ENCODE measurements at places on chromosomes 4 and X.

GRCh38 chr4:154722262-154722661 is 21.5 kb upstream of the LRAT start:
- no peak for DNase-seq

DNA sequence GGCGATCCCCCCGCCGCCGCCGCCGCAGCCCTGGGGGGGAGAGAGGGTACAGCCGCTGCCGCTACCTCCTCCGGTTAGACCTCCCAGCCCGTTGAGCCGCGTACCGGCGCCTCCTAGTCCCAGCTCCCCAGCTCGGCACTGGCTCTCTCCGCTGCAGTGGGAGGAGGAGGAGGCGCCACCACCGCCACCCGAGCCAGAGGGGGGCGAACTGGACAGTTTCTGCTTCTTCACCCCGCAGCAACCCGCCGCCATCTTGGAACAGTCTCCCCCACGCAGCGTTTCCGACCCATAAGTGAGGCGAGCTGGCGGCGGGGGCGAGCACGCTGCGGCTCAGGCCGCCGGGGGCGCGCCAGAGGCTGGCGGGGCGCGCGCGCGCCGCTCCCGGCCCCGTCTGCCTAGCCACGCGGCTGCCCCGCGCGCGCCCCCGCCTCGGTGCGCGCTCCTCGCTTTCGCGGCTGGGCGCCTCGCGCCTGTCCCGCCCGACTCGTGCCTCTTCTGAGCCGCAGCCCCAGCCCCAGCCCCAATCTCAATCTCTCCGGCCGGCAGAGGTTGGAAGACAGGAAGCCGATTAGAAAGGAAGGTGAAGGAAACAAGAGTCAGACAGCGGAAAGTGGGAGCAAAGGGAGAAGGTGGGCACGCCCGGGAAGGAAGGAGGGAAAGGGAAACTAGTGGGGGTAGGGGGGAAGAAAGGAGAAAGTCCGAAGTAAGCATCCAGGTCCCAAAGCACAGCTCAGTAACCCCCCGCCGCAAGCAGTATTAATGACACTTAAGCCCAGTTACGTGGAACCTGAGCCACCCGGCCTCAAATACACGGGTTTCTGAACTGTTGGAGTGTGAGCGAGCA is at the start of gene AMMECR1:
Gene AMMECR1, minus strand, starts transcription at position 266 of the 844 bp plus-strand sequence. Its CDS starts 14 bp downstream, at position 252.
- DNase-seq, result peak; percentile 78

DNA sequence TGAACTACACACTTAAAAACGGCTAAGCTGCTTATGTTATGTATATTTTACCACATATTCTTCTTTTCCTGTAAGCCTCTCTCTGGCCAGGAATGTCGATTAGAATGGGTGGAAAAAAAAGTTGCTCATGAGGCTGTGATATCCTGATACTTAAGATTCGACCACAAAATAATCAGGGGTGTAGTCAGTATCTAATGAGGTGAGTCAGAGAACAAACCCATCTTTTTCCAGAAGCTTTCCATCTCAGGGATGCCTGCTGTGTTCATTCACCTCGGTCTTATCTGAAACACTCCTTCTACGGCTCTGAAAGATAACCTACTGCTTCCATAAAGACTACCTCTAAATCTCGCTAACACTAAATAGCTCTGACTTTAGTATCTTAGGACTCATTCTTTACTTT is 142.7 kb upstream of the MAP3K15 start:
- DNase-seq, result peak; percentile 34

DNA sequence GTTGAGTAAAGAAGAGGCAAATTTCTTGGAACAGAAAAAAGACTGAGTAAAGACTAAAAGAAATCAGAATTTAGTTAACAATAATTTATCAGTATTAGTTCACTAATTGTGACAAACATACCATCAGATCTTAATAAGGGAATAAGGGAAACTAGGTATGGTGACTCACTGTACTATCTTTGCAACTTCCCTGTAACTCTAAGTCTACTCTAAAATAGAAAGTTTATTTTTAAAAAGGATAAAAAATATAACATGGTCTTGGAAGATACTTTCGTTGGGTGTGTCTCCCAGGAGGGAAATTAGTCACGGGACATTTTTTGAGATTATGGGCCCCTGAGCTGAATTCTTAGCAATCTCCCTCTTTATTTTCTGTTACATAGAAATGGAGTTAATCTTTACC is 97.3 kb downstream of the EMCN start:
- DNase-seq, result no peak

DNA sequence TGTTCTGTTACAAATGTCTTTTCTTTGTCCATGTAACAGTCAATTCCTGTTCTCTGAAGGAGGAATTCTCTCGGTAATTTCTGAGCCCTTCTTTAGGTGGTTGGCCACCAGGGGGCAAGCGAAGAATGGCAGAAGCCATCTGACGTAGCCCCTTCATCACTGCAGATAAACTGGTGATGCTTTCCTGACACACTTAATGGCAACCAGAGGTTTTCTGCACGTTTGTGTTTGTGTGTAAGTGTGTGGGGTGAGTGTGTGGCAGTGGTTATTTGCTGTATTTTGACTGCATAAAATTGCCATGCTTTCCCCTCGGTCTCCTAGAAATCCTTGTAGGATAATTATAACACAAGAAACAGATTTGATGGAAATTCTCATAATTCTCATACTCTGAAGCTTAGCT is 64.8 kb upstream of the STOX2 start:
- peak; percentile 61 for DNase-seq

- DNase-seq, result no peak
These were observed 34.2 kb upstream of the TBC1D14 start for GRCh38 chr4:6875431-6875831.

DNA sequence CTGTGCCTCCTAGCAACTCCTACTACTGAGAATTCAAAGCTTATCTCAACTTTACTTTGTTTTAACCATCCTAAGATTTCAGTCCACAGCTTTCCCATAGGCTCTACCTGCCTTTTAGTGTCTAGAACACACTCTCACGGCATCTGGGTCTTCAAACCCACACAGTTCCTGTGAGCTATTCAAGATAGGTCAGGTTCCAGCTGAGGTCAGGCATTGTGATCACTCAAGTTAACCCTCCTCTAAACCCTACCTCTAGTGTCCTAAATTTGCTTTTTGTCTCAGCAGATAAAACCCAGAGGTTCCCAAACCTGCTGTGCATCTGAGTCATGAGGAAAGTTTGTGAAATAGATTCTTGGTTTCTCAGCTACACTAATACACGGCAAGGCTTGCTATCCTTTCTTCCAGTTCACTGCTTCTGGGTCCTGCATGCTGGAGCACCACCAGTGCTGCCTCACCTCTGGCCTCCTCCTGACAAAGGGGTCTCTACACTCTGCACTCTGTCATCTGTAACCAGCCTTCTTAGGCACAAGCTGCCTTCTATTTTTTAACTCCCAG is 324.6 kb upstream of the MAGEB2 start:
- no peak for DNase-seq

DNA sequence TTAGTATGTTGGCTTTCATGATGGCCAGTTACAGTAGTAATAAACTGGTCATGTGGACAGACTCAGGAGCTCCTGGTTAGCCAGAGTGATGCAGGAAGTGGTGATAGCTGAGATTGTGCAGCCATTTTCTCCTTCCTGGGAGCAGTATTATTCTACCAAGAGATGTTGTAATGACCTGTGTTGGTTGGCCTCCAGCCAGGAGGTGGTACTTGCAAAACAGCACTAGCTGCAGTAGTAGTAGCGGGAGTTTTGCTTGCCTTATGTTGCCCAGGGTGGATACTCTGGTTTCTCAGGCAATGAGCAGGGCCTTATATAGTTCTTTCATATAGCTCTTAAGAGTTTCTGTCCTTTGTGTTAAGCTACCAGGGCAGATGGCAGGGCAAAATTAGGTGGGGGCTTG is 998.8 kb downstream of the GLUD2 start:
- peak; percentile 6 for DNase-seq

- no peak for DNase-seq
These were observed 38.9 kb upstream of the TMPRSS11D start for GRCh38 chr4:67922697-67923096.

DNA sequence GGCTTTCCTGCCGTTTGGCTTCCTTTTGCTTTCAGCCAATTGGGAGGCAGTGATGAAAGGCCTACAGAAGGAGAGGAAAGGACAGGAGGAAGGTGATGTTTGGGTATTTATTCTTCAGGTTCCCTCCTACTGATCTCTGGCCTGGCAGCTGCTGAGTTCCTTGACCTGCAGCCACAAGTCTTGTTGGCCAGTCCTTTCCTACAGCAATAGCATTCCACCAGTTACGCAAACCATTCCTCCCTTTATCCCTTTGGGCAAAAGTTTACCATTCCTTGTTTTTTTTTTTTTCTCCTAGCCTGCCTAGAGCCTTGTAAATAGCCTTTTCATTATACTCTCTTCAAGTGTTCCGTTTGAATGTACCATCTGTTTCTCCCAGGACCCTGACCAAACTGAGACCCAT is 198.1 kb upstream of the FTHL17 start:
- no peak for DNase-seq

DNA sequence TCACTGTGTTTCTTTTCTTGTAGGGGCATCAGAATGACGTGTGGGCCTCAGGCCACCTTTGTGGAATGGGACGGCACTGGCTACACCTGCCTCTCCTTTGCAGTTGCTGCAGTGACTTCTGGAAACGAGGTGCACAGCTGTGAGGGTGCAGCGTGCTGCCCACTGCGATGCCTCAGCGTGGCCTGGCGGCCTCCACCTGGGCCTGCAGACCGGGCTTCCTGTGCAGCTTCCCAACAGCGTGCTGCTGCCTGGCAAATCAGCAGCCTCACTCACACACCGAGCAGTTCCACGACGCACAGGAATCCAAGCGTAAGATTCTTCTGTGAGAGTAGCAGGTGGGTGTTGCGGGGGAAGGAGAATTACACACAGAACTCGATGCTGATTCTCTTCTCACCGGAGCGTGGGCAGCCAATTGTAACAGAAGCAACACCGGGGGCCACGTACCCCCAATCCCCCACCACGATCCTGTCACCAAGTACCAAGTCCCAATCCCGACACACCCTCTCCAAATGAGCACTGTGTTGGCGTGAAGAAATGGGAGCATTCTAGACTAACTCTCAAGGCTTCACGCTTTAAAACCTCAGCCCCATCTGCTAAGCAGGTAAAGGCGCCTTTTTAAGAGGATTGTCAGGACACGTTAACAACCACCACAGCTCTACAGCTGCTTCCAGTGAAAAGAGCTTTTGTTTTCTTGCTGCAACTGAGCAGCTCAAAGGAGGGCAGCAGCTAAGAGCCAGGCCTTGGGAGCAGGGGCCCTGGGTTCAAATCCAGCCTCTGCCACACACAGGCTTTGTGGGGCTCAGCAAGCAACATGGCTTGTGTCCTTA is 16.9 kb downstream of the WDR1 start:
- DNase-seq, result no peak
